ENCODE measurements at places on chromosomes 7 and 10. TPM values are rescaled to one million over a fixed set of nuclear protein-coding genes. Genes with fewer than 3 reads are reported as not detected.

- no peak for DNase-seq
Observed at GRCh38 chr7:143978585-143978984, 21.5 kb upstream of the OR6B1 start.

DNA sequence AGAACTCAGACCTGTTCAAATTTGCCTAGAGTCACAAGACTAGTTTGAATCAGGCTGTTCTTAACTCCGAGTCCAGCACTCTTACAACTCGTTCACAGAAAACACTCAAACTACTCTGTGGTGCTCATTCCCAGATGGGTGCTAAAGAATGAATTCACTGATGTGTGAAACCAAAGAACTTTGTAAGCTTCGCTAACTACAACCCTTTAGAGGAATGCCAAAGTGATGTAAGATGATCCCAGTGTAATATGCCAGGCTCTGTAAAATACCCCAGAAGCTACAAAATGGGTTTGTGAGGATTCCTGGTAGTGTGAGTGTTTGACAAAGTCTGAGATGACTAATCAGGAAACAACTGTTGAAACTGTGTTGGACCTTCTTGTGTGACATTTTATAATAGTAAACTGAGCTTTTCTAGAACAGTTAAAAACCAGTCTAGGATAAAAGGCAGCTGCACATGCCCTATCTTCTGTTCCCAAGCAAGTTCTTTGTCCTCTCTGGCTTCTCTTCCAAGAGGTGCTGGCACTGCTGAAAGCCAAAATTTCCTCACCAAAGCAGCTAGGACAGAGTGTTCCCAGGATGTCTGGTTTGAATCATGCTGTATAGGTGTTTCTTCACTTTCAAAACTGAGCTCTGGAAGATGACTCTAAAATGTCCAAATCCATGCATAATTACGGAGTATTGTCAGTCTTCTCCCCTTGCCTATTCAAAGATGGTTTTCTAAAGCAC lies 527.6 kb downstream of the SORCS1 start:
- no peak for DNase-seq

- no peak for DNase-seq
Observed at GRCh38 chr7:69564454-69565417, 33.5 kb upstream of the AUTS2 start.

- DNase-seq, result no peak
Observed at GRCh38 chr7:151000897-151001495, 10.2 kb downstream of the NOS3 start.

DNA sequence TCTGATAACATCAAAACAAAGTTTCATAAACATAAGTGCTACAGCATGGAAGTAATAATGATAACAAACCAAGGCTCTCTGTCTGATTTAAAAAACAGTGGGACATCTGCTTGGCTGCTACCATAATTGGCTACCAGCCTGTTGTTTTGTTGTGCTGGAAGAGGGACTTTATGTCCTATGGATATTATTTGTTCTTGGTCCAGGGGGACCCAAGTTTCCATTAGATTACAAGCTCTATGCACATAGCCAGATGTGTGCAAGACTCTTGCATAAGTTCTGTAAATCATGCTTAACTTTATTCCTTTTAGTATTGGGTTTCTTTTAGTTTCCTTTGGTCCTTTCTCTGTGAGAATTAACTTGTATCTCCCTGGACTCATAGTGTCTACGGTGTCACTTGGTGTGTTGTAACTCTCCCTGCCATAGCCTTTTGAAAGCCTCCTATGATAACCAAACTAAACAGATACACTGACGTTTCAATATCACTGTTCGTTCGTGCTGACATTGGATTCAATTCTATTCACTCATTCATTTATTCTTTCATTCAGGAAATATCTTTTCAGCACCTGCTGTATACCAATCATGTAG lies 41.4 kb upstream of the CD36 start:
- no peak for DNase-seq

DNA sequence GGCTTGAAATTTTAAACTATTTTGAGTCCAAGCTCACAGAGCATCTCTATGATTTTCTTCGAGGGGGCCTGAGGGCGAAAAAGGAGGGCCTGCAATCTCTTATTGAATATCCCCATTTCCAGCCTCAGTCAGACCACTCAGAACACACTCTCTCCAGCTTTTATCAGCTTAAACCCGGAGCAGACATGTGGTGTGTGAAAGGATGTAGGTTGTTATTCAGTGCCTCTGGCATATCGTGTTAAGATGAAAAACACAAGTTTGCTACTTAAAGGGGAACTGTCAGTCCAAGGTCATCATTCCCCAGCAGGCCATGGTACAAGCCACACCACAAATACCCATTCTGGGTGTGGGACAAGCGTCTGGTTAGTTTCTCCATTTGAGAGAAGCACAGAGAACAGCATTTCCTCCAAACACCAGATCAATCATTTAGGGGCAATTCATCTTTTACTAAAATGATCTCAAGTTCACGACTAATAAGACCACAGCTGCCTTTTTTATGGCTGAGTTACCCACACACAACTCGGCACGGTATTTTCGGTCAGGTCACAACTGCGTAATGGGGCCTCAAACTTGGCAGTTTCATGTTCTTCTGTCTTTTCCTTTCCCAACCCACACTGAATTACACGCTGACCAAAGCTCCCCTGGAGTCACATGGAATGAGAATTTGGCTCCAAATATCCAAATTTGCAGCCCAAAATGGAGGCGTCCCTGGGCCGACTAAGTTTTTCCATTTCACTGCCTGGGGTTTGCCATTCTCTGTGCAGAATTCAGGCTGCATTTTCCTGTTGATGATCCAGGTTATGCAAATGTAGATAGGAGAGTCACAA lies 188.4 kb downstream of the SEM1 start:
- no peak for DNase-seq

DNA sequence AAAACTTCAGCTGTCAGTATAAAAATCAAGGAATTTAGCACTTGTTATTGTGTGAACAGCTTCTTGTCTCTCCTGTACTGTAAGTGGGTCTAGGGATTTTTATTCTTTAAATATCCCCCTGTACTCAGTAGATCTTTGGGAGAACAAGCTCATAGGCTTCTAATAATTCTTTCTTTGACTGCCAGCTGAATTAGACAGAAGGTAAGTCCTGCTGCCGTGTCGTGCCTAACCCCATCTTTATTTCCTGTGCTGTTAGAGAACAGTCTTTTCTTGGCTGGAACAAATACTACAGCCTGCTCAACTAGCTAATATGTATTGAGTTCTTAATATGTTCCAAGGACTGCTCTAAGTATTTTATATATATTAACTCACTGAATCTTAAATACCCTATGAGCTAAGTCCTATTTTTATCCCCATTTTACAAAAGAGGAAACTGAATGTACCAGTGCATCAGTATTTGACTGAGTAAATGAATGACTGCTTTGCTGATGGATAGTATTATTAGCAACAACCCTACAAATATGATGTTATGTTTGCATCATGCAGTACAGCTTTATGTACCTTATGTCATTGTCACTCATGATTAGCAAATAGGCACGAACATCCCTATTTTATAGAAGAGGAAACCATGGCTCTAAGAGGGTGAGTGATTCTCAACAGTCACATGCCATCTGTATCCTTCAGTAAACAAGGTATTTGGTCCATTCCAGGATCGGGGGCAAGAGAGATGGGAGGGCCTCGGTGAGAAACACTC lies 5.5 kb upstream of the DUSP5 start:
- DNase-seq, result no peak

- no peak for DNase-seq
Observed at GRCh38 chr10:18650404-18650997, 886 bp downstream of the NSUN6 start.

DNA sequence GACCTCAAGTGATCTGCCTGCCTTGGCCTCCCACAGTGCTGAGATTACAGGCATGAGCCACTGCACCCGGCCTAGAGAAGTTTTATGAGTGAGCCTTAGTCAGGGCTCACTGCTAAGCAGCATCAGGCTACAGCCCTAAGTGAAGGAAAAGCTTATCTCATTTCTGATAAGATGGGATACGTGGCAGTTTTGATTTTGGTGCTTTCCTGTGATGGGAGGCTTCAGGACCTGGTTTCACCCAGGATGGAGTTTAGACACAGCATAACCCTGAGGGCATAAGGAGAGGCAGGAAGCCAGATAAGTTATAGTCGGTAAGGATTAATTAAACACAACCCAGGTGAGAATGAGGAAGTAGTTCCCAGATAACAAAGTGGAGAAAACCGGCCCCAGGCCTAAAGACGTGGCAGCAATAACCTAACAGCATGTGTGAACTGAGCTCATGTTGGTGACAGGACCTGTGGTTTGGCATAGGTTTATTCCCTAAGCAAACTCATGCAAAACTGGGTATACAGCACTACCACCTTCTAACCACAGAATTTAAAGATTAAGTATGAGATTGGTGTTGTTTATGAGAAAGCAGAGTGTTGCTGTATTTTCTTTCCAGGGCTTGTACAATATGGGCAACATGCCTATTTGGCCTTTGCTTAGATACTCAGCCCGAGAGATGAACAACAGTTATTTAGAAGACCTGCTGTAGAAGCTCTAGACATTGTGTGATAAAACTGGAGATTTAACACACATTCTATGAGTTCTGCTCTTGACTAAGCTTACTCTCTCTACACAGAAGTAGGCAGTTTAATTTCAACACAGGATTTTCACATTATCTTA lies 119.4 kb downstream of the COL28A1 start:
- DNase-seq, result no peak

DNA sequence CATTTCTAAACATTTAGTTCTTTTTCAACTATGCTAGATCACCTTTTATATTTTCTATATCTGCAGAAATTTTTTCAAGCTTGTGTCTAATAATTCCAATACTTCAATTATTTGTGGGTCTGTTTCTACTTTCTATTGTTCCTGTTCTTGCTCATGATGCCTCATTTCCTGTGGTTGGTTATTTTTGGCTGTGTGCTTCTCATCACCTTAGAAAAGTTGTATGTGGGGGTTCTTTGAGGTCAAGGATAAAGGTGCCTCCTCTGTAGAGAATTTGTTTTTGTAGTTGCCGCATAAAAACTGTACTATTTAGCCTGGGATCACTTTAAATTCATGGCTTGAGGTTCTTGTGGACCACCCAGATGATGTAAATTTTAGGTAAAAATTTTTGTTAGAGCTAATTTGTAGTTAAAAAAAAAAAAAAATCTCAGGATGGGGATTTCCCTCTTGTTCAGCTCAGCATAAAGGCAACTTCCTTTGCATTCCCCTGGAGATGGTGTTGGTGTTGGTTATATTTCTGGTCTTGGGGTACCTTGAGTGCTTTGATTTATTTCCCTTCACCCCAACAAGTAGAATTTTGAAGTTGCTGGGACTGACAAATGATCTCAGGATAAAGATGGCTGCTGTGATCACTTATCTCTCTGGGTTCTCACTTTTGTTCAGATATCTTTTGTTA lies 27.0 kb upstream of the JAZF1 start:
- no peak for DNase-seq

DNA sequence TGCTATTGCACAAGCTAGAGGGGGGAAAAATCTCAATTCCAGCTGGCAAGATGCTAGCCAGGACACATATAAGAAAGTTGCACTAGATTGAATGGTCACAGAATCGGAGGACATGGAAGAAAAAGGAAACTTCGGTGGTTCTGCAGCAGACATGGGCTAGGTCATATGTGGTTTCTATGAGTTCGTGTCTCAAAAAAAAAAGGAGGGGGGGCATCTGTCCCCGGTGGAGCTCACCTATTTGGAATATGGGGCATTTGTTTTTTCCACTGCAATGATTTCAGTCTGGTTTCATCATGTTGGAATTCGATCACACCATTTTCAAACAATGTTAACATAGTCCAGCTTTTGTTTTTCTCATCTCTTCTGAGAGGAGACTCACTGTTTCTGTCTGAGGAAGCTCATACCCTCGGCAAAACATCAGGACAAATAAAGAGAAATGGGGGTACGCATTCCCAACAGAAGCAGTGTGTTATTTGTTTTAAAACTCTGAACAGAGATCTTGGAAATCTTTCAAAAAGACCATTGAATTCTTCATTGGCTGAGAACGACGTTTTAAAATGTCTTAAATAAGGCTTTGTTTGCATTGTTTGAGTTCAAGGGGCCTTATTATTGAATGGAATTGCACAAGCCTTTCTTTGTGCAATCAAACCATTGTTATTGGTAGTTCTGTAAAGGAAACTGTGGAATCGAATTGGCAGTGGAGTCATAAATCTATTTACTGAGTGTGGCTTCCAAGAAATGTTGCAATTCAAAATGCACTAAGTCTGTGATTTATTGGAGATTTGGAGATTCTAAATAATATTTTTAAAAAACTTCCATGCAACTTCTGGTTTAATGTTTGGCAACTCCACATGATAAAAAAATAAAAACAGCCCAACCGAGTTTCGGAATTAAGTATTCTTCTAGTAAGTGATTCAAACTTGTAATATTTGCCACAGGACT lies 173.2 kb downstream of the RTKN2 start:
- DNase-seq, result no peak

- DNase-seq, result no peak
Observed at GRCh38 chr10:71191551-71192076, 20.8 kb upstream of the UNC5B start.

- DNase-seq, result no peak
Observed at GRCh38 chr7:107953924-107954303, 49.0 kb downstream of the LAMB1 start.

PCGF5 gene
- polyA plus RNA-seq, result 18.9 TPM

KLHL7 gene
- polyA plus RNA-seq, result 31.7 TPM

SNCG gene
- 6.3 TPM for polyA plus RNA-seq

ABCB4 gene
- 1.9 TPM for polyA plus RNA-seq

NKX2-3 gene
- not detected for polyA plus RNA-seq

HOXA4 gene
- polyA plus RNA-seq, result 1.3 TPM

TMEM225B gene
- 1.3 TPM for polyA plus RNA-seq

TFEC gene
- not detected for polyA plus RNA-seq

DNAJC12 gene
- 0.13 TPM for polyA plus RNA-seq

NXPH1 gene
- polyA plus RNA-seq, result not detected
